Stimulated activated CD8-positive, alpha-beta memory T cell treated with anti-CD3 and anti-CD28 coated beads, Interleukin-4, amount 100 ng/mL, for 1 hour (primary cell): ENCODE measurements at places on chromosomes 1 and 21.

DNA sequence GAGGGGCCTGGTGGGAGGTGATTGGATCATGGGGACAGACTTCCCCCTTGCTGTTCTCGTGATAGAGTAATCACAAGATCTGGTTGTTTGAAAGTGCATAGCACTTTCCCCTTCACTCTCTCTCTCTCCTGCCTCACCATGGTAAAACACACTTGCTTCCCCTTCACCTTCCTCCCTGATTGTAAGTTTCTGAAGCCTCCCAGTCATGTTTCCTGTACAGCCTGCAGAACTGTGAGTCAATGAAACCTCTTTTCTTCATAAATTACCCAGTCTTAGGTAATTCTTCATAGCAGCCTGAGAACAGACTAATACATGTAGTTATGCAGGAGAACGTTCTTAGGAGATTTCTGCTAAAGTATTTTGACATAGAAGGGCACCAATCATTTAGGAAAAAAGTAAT lies 59.9 kb upstream of the FBXO28 start:
- no peak for DNase-seq

DNA sequence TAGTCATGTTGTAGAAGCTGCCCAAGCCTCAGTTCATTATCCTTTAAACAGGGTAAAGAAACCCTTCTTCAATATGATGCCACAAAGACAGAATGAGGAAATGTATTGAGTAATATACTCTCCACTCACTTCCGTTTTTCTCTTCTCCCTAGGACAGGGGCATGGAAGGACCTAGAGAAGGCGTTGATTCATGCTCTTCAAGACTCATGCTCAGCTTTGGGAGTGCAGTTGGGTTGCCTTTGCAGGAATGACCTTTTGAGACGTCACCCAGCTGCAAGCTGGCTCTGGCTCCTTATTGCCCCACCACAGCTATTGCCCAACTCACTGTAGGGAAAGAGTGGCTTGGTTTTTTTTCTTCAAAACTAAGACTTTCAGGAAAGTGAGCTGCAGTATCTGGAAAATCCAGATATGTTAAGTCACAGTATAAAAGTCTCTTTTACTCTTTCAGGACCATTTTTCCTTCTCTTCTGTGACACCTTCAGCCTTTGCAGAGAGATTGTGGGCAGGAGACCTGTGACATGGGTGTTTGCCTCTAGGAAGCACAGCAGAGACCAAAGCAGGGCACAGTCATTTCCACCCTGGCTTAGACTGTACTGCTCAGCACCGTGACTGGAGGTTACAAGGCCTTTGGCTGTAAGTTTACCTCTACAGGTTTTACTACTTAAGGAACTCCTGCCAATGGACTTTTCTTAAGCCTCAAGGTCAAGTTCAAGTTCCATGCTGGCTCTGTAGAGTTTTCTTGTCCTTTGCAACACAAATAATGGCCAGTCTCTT lies 39.5 kb downstream of the XCL2 start:
- no peak for DNase-seq

- DNase-seq = no peak
These were observed 42.6 kb downstream of the ACKR1 start for GRCh38 chr1:159247266-159247665.

GRCh38 chr1:156838972-156839371 lies 19.9 kb downstream of the INSRR start:
- DNase-seq = no peak
